ENCODE measurements at places on chromosomes 6 and 20.

GRCh38 chr6:158344534-158344933 lies 32.3 kb downstream of the TULP4 start:
- no peak for DNase-seq

- peak; percentile 84 for DNase-seq
These were observed 210.5 kb downstream of the MOXD1 start for GRCh38 chr6:132190815-132191175.

- DNase-seq: no peak
These were observed at the start of gene SLC22A16 for GRCh38 chr6:110476046-110476849. TSS of gene SLC22A16 (minus strand) at chr6:110476613. CDS start at chr6:110476574, 39 bp downstream.

- DNase-seq: peak; percentile 99
These were observed 21.5 kb downstream of the SYNJ2 start for GRCh38 chr6:158002951-158003853.

DNA sequence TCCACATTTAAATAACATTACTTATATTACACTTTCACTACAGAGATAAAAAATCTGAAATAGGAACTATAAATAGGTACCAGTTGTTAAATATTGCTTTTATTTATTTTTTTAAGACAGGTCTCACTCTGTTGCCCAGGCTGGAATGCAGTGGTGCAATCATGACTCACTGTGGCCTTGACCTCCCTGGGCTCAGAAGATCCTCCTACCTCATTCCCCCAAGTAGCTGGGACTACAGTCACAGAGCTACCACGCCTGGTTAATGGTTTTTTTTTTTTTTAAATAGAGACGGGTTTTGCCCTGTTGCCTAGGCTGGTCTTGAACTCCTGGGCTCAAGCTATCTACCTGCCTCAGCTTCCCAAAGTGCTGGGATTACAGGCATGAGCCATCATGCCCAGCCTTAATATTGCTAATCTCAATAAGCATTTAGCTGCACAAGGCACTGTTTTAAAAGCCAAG lies 17.3 kb downstream of the EEF1E1 start:
- peak; percentile 99 for DNase-seq

- DNase-seq: peak; percentile 82
These were observed 33.0 kb upstream of the POU5F1 start for GRCh38 chr6:31203345-31203979.

DNA sequence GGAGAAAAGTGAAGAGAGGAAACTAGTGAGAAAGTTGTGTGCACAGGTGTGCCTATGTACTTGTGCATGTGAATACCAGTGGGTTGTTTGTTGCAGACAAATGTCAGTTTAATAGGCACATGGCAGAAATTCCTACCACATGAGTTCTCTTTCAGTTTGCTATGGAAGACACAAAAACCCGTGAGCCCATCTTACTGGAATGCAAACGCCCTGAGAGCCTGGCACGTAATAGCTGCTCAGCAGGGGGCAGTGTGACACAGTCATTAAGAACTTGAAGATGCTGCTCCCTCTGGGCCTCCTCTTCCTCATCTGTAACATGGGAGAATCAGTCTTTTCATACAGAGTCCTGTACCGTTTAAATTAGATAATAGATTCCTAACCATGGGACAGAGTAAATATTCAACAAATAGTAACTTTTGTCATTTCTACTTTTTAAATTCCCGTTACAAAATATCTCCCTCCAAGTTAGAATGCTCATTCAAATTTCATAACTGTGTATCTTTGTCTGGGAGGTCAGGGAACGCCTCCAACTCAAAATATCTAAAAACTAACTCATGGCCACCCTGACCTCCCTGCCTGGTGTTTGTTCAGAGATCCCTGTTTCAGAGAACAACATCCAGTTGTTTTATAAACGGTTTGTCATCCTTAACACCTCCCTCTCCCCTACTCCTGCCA lies 802.9 kb downstream of the MAFB start:
- DNase-seq: peak; percentile 93

DNA sequence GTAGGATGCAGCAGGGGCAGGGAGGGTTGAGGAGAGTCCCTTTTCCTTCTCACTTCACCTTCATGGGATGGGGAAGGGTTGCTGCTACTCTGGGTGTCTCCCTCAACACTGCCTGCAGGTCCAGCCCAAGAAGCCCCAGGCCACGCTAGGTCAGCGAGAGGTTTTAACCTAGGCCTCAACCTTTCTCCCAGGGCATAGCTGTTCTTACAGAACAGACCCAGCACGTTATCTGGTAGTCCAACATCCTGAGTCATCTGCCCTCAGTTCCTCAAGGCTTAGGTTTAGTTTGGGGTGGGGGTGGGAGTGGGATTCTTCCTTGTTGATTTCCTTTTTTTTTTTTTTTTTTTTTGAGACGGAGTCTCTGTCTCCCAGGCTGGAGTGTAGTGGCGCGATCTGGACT lies 15.8 kb downstream of the LRRC73 start:
- no peak for DNase-seq

DNA sequence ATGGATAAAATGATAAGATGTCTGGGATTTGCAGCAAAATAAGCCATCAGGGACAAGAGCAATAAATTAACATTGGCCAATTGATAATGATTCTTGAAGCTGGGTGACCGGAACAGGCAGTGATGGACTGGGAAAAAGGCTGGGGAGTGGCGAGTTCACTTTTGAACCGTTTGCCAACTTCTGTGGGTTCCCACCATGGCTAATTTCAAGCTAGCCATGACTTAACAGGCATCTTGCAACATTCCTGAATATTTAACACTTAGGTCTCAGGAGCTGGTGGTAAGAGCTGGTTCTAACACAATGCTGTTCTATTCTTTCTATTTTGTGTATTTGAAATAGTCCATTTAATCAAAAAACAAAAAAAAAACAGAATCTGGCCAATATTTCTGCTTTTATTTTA lies 37.6 kb upstream of the CD83 start:
- DNase-seq: peak; percentile 30

- DNase-seq: no peak
These were observed 1.2 kb upstream of the HMGA1 start for GRCh38 chr6:34235307-34236130.

- DNase-seq: no peak
These were observed 399.9 kb downstream of the CDH26 start for GRCh38 chr20:60358101-60358500.
